ENCODE measurements at places on chromosomes 12 and 14.

DNA sequence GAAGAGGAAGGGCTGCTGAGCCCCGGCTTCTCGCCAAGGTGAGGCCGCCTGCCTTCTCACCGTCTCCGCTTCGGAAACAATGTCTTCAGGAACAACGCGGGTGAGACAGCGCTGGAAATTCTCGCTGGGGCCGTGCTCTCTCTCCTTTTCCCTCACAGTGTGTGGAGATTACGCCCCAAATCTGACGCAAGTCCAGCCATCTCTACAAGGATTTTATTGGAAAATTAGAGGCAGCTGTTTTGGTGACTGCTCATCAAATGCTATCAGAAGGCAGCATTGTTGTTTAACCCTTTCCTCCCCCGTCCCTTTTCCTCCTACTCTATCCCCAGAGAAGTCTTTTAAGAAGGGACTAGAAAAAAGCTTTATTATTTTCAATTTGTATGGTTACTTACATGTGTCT lies 53.5 kb downstream of the PIWIL1 start:
- no peak for DNase-seq

- no peak for DNase-seq
Measured at GRCh38 chr12:59084511-59085375, 164.4 kb upstream of the LRIG3 start.

GRCh38 chr14:75206190-75206589 lies 29.8 kb upstream of the TMED10 start:
- DNase-seq, result no peak

DNA sequence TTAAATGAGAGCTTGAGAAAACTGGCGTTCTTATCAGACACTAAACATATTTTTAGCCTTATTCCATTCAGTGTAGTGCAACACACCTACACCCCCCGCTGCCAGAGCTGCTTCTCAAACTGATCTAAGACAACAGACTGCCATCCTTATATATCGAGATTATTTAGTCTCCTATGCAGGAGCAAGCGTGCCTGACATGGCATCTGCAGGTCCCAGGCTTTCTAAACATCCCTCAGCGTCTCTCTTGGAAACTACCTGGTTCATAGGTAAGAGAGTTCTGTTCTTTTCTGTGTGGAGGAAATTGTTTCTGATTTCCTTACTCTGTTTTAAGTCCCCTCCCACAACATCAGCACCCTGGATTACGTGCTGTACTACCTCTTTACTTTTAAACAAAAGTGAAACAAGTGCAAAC lies 117.1 kb upstream of the PTPRB start:
- DNase-seq, result no peak

DNA sequence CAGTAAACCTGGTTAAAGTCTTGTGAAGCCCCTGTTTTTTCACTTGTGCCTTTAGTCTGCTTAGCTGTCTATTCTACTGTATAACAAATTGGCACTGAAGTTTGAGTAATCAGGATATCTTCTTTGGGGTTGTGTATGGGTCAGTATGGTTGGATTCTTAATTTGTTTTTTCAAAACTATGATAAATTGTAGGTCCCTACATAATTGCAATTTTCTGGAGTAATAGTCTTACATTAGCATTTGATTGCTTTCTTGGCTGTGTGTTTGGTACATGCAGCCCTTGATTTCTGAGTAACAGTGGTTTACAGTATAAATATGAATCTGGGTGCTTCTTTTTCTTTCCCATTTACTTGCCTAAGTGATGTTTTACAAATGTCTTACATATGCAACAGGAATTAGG lies 186.6 kb downstream of the TMTC2 start:
- DNase-seq, result no peak

GRCh38 chr14:69346710-69347109 lies 51.4 kb downstream of the ERH start:
- DNase-seq, result no peak

DNA sequence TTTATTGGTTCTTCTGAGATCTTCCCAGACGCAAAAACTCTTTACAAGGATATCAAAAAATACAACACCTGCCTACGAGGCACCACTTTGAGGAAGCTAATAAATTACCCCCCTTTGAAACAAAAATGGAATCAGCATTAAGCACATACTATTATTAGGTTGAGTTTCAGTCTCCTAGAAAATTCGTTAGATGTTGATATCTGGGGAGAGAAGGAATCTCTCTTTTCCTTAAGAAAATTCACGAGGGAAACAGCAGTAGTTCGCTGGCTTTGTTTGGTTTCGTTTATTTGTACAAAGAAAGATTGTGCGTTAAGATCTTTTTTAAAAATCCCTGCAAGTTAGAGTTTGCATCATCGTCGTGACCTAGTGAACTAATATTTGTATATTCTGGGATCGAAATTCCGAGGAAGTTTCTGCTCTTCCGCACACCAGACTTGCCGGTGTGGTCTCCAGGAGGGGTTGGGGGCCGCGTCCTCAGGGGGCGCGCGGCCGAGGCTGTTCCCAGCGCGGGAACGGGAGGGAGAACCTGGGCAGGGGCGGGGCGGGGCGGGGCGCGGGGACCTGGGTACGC lies 12.1 kb downstream of the NKX2-1 start:
- DNase-seq, result no peak

DNA sequence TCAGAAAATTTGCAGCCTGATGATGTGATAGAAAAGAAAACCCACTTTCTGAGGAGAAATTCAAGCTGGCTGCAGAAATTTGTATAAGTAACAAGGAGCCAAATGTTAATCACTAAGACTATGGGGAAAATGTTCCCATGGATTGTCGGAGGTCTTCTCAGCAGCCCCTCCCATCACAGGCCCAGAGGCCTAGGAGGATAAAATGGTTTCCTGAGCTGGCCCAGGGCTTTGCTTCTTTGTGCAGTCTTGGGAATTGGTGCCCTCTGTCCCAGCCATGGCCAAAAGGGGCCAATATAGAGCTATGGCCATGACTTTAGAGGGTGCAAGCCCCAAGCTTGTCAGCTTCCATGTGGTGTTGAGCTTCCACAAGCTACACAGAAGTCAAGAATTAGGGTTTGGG lies 335.9 kb downstream of the ATP23 start:
- no peak for DNase-seq

DNA sequence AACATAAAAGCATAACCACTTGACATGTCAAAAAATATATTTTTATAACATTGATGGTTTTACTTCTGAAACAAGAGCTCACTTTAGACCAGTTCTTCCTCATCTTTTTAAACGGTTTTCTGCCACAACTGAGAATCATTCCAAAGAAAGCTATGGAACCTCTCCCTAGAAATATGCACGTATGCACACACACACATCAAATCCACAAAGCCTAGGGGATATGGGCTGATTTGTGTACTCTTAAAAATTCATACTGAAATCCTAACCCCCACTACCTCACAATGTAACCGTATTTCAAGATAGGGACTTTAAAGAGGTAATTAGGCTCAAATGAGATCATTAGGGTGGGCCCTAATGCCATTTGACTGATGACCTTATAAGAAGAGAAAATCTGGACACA lies 19.3 kb downstream of the TMCC3 start:
- no peak for DNase-seq

DNA sequence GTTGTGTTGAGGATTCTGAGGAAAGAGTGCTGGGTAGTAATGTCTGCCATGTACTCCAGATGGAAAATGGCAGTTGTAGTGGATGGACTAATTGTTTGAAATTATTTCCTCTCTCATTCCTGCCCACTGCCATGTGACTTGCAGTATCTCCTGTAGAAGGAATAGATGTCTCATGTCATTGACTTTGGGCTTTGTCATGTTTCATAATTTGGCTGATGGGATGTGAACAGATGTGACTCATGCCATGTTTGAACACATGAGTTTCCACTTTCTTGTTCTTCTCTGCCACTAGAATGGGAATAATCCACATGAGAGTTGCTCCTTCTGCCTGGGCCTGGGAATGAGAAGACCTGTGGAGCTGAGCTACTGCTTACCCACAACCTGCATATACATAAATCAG lies 2.4 kb upstream of the CALCOCO1 start:
- DNase-seq, result no peak

GRCh38 chr14:42488965-42489364 lies 882.3 kb downstream of the LRFN5 start:
- no peak for DNase-seq

- DNase-seq, result no peak
Measured at GRCh38 chr14:24187539-24187915, 1.1 kb downstream of the IPO4 start.

GRCh38 chr12:2301531-2302461 lies 249.0 kb downstream of the CACNA1C start:
- no peak for DNase-seq

DNA sequence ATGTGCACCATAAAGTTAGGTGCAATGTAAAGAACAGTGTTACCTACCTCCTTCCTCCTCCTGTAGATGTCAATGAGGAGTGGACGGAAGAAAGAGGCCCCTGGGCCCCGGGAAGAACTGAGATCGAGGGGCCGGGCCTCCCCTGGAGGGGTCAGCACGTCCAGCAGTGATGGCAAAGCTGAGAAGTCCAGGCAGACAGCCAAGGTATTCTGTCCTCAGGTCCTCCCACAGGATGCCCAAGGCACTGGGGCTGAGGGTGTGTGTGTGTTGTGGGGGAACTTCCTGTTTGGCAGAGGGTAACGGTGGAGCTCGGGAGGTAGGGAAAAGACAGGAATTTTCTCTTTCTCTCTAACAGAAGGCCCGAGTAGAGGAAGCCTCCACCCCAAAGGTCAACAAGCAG lies 6.4 kb downstream of the ATN1 start:
- DNase-seq, result no peak

DNA sequence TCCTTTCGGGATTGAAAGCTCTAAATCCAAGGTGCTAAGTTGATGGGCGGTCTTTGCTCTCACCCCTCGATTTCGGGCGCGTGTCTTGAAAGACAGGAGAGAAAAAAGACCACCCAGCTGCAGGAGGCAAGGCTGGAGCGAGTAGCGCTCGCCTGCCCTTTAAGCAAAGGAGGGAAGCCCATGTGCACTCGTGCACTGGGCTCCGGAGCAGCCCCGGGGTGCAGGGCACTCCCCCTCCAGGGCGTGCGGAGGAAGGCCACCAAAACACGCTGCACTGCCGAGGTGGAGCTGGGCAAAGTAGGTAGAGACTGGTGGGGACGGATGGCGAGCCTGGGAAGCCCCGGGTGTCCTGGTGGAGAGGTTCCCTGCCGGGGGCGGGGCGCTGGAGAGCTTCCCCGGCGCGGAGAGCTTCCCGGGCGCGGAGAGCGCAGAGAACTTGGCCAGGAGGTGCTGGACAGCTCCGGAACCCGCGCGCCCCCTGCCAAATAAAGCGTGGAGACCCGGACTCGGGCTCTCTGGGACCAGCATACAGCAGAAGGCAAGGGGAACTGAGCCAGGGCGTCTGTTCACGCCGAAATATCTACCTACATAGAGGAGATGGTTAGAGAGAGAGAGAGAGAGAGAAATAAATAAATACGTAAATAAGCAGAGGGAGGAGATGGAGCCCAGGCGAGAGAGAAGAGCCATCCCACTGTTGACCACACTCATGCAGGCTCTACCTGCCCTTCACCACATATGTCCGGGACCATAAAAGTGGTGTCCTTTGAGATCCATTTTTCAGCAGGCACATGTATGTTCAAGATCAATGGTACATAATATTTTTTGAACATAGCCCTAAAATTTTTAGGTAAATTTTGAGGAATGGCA lies 662 bp upstream of the NELL2 start:
- no peak for DNase-seq

GRCh38 chr14:32657081-32657480 lies 281.6 kb upstream of the NPAS3 start:
- peak; percentile 38 for DNase-seq

- no peak for DNase-seq
Measured at GRCh38 chr14:80946187-80946586, 4.6 kb upstream of the CEP128 start.

GRCh38 chr12:128365651-128366231 lies 98.8 kb downstream of the TMEM132C start:
- peak; percentile 34 for DNase-seq

DNA sequence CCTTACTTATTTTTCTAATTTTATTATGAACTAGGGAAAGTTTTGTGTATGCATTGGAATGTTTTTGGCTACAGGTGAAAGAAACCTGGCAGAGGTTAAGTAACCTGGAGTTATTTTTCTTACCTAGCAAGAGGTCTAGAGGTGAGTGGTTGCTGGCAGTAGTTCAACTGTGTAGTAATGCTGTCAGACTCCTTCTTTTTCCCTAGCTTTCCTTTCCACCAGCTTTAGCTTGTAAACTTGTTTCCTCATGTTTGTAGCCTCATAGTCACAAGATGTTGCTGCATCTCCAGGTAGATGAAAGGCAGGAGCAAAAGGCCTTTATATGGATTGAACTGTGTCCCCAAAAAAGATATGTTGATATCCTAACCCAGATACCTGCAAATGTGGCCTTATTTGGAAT lies 105.1 kb upstream of the AMIGO2 start:
- no peak for DNase-seq

DNA sequence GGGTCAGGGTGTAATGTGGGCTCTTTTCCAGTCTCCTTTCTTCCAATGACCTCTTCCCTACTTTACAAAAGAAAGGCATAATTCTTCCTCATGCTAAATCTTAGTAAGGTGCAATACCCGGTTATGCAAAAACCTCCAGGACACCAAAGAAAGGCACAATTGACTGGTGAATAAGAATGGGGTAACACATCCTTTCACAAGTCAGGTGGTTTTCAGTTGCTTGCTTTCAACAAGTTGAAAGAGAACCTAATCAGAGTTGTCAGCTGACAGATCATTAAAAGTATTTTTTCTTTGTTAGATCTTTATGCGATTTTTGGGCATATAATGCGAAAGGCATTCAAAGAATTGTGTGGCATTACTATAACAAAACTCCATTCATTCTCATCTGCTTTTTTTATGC lies 1.3 kb upstream of the AEBP2 start:
- no peak for DNase-seq

GRCh38 chr14:38883127-38883526 lies 219.9 kb downstream of the SEC23A start:
- DNase-seq, result no peak

DNA sequence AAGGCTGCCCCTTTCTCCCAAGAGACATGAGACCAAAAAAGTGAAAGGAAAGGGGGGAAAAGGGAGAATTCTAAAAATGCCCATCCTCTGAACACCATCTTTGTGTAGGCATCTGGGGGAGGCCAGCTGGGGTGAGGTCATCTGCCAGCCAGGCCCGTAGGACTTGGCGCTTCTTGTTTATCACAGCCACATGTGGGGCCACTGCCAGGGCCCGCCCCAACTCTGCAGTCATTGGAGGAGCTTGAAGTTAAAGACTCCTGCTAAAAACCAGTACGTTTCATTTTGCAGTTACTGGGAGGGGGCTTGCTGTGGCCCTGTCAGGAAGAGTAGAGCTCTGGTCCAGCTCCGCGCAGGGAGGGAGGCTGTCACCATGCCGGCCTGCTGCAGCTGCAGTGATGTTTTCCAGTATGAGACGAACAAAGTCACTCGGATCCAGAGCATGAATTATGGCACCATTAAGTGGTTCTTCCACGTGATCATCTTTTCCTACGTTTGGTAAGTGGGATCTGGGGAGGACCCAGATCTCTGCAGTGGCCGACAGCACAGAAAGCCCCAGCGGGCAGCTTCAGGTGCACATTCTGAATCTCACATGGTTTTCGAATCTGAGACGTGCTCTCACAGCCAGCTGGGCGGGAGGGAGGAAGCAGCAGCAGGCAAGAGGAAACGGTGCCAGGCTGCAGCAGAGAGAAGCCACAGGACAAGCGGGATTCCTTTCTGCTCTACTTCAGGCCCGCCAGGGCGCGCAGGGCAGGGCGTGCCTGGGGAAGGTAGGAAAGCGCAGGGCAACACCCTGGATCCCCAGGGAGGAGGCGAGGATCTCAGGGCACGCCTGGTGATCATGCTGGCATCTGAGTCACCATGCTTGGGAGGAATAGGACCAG lies at the start of gene P2RX7:
TSS of gene P2RX7 (plus strand) at position 276 of the 881 bp plus-strand sequence. CDS start at position 371, 95 bp downstream.
- peak; percentile 99 for DNase-seq
